ENCODE measurements at places on chromosomes 13 and 19.

DNA sequence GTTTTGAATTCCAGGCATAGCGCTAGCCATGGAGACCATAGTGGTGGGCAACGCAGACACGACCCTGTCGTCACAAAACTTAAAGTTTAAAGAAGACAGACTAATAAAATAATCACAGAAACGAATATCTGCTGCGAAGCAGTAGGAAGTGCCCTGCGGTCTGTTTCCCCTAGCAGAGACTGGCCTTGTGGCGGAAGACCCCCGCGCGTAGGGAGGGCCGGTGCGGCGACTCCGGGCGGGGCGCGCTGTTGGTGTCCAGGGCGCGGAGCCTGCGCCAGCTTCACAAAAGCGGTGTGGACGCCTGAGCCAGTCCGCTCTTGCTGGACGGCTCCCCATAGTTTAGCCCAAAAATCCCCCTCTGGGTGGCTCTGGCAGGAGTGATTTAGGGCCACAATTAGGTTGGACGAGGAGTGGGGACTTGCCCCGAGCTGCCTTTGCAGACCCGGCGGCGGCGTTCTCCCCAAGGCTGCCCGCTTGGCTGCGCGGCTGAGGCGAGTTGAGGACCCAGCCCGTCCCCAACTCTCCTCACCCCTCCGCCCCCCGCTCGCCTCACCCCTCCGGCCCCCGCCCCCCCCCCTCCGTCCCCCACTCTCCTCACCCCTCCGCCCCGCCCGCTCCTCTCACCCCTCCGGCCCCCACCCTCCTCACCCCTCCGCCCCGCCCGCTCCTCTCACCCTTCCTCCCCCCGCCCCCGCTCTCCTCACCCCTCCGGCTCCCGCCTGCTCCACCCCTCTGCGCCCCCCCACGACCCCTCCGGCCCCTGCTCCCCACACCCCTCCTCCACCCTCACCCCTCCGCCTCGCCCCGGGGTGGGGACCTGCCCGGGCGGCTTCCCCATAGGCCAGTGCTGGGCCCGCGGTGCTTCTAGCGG lies 14.2 kb upstream of the LATS2 start:
- no peak overlapping the region for H3K27ac ChIP-seq
- DNase-seq: peak; percentile 76
- no peaks in the 10 kb centered on the region for H3K36me3 ChIP-seq
- peaks cover 12% of the 10 kb centered on the region for H3K27me3 ChIP-seq
- H3K4me1 ChIP-seq: peaks cover 42% of the 10 kb centered on the region

GRCh38 chr19:48970923-48971395 lies 5.8 kb downstream of the FTL start:
- peaks cover 53% of the 10 kb centered on the region for H3K36me3 ChIP-seq
- peak; percentile 91 for DNase-seq
- H3K27me3 ChIP-seq: peaks cover 2% of the 10 kb centered on the region
- no peak overlapping the region for H3K27ac ChIP-seq

- peaks cover 9% of the 10 kb centered on the region for H3K4me1 ChIP-seq
- no peak overlapping the region for H3K27ac ChIP-seq
- no peak for DNase-seq
Measured at GRCh38 chr19:14482172-14482941, 7.2 kb upstream of the PTGER1 start.

DNA sequence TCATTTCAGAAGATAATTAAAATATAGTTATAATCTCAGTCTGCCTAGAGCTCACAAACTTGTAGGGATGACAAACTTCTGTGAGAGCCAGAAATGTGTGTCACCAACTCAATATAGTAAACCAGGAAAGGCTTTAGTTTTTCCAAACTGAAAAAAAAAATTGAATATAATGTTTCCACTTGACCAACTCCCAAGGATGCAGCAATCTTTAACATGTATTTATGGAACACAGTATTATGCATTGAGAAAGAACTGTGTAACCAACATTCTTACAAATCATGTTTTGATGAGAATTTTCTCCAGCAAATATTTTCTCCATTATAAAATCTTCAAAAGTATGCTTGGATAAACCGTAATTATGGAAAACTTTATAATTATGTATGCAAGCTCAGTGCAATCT lies 50.1 kb upstream of the KLF12 start:
- peaks cover 5% of the 10 kb centered on the region for H3K27me3 ChIP-seq
- no peaks in the 10 kb centered on the region for H3K36me3 ChIP-seq
- no peak overlapping the region for H3K4me3 ChIP-seq
- no peak overlapping the region for H3K27ac ChIP-seq
- no peak for DNase-seq

GRCh38 chr13:111031531-111031961 lies 83.6 kb upstream of the ARHGEF7 start:
- H3K27ac ChIP-seq: no peak overlapping the region
- peaks cover 34% of the 10 kb centered on the region for H3K27me3 ChIP-seq
- H3K4me3 ChIP-seq: no peak overlapping the region
- DNase-seq: no peak
- H3K36me3 ChIP-seq: no peaks in the 10 kb centered on the region
- no peaks in the 10 kb centered on the region for H3K4me1 ChIP-seq

- H3K36me3 ChIP-seq: peaks cover 9% of the 10 kb centered on the region
- peaks cover 66% of the 10 kb centered on the region for H3K4me1 ChIP-seq
- DNase-seq: no peak
- peaks cover 5% of the 10 kb centered on the region for H3K27me3 ChIP-seq
Measured at GRCh38 chr13:112733112-112733511, 43.3 kb downstream of the ATP11A start.

- H3K36me3 ChIP-seq: no peaks in the 10 kb centered on the region
- H3K4me3 ChIP-seq: no peak overlapping the region
- H3K27me3 ChIP-seq: no peaks in the 10 kb centered on the region
- no peak for DNase-seq
- no peak overlapping the region for H3K27ac ChIP-seq
Measured at GRCh38 chr13:35886332-35887114, 244.7 kb downstream of the DCLK1 start.

GRCh38 chr13:74006666-74007065 lies 127.5 kb downstream of the KLF12 start:
- H3K27me3 ChIP-seq: peaks cover 4% of the 10 kb centered on the region
- H3K27ac ChIP-seq: no peak overlapping the region
- no peak overlapping the region for H3K4me3 ChIP-seq
- no peak for DNase-seq

DNA sequence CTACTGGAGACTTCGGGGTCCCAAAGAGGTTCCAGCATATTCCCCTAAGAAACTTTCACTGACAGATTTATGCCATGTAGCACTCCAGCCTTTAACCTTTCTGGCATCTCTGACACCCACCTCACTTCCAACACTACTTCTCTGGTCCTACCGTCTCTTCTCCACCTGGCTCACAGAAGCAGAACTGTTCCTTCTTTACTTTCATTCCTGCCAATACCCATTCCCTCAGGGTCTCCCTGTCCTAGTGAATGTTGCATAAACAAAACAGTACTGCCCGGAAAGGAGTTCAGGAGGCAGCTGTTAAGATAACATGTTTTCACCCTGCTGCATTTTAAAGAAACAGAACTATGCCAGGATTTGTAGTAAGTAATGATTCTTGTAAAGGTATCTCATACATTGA lies 136.0 kb upstream of the MIR17HG start:
- peak overlapping the region; percentile 92 for H3K27ac ChIP-seq
- H3K36me3 ChIP-seq: peaks cover 58% of the 10 kb centered on the region
- DNase-seq: no peak
- H3K27me3 ChIP-seq: no peaks in the 10 kb centered on the region
- peak overlapping the region; percentile 11 for H3K4me3 ChIP-seq

DNA sequence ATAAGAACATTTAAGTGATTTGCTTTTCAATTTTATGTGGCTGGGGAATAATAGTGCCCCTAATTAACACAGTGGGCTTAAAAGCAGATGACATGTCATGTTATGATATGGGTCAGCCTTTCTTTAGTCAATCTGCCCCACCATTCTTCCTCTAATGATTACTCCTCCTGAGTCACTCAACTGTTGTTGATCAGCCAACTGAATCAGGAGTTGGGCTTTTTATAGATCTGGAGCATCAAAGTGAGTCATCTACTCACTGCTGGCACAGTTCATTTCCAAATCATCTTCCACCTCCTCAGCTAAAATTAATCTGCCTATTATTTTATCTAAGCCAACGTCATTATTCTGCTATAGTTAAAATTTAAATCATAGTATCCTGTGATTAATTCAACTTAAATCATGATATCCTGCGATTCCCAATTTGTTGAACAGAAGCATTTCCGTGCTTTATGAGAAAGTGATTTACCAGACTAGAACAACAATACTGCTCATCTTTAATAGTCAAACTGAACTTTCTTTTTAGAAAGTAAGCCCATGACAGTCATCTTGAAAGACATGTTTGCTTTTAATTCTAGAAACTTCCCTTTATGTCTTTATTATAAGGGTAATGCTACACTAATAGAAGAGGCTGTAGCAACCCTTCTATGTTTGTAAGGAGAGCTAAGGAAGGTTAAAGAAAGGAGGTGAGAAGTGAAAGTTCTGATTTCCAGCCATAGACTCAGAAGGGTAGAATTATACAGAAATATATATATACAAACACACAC lies 551.4 kb downstream of the TBC1D4 start:
- H3K27ac ChIP-seq: no peak overlapping the region
- H3K4me3 ChIP-seq: no peak overlapping the region
- H3K4me1 ChIP-seq: peaks cover 14% of the 10 kb centered on the region
- DNase-seq: no peak
- no peaks in the 10 kb centered on the region for H3K36me3 ChIP-seq

DNA sequence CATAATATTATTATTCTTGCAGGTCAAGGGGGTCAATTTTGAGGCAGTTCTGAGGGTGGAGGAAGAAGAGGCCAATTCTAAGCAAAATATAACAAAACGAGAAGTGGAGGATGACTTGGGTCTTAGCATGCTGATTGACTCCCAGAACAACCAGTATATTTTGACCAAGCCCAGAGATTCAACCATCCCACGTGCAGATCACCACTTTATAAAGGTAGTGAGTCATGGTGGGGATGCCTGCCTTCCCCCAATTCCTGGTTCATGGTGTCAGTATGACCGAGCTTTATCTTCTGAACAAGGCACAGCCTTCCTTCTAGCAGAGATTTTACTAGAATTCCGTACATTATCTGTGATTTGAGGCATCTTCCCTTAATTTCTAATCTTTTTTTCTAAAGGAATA lies 9.4 kb upstream of the DCUN1D2 start:
- no peaks in the 10 kb centered on the region for H3K27me3 ChIP-seq
- no peak overlapping the region for H3K27ac ChIP-seq
- H3K36me3 ChIP-seq: peaks cover 60% of the 10 kb centered on the region
- H3K4me1 ChIP-seq: peaks cover 24% of the 10 kb centered on the region
- H3K4me3 ChIP-seq: no peak overlapping the region

GRCh38 chr13:79246578-79246949 lies 159.5 kb downstream of the RBM26 start:
- H3K4me1 ChIP-seq: peaks cover 23% of the 10 kb centered on the region
- H3K4me3 ChIP-seq: no peak overlapping the region
- no peak for DNase-seq
- H3K27me3 ChIP-seq: no peaks in the 10 kb centered on the region
- peak overlapping the region; percentile 49 for H3K27ac ChIP-seq

DNA sequence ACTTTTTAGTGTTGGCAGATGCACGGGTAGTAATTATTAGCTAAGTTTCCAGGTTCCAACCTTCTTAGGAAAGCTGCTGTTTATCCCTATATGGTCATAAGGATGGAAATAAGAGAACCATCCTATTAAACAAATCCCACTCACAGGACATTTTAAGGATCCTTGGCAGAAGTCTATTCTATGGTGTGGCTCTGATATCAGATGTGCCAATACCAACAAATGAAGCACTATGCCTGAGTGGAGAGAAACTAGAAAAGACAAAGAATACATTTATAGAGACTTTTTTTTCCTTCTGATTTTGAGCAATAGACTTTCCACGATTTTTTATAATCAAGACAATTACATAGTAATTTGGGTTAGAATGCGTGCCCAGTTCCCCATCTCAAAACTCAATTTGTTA lies 12.6 kb downstream of the PCDH17 start:
- H3K27ac ChIP-seq: no peak overlapping the region
- no peak overlapping the region for H3K4me3 ChIP-seq
- H3K4me1 ChIP-seq: no peaks in the 10 kb centered on the region
- no peaks in the 10 kb centered on the region for H3K36me3 ChIP-seq

- DNase-seq: no peak
- no peaks in the 10 kb centered on the region for H3K27me3 ChIP-seq
- no peak overlapping the region for H3K27ac ChIP-seq
- no peak overlapping the region for H3K4me3 ChIP-seq
- H3K36me3 ChIP-seq: peaks cover 22% of the 10 kb centered on the region
- no peaks in the 10 kb centered on the region for H3K4me1 ChIP-seq
Measured at GRCh38 chr13:60433505-60433904, 36.5 kb downstream of the TDRD3 start.

DNA sequence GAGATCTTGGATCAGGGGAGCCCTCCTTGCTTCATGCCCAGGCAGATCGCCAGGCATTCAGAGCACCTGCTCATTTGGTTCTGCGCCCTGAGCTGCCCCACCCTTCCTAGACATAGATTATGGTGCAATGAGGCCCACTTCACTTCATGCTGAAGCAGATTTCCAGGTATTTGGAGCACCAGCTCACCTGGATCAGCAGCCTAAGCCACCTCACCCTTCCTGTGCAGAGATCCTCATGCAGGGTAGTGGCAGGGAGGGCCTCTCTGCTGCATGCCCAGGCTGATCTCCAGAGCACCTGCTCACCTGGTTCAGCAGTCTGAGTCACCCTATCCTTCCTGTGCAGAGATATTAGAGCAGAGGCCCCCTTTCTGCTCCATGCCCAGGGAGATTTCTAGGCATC lies 1966.1 kb downstream of the PCDH9 start:
- H3K27me3 ChIP-seq: peaks cover 3% of the 10 kb centered on the region
- no peaks in the 10 kb centered on the region for H3K36me3 ChIP-seq
- no peak overlapping the region for H3K4me3 ChIP-seq
- DNase-seq: no peak

DNA sequence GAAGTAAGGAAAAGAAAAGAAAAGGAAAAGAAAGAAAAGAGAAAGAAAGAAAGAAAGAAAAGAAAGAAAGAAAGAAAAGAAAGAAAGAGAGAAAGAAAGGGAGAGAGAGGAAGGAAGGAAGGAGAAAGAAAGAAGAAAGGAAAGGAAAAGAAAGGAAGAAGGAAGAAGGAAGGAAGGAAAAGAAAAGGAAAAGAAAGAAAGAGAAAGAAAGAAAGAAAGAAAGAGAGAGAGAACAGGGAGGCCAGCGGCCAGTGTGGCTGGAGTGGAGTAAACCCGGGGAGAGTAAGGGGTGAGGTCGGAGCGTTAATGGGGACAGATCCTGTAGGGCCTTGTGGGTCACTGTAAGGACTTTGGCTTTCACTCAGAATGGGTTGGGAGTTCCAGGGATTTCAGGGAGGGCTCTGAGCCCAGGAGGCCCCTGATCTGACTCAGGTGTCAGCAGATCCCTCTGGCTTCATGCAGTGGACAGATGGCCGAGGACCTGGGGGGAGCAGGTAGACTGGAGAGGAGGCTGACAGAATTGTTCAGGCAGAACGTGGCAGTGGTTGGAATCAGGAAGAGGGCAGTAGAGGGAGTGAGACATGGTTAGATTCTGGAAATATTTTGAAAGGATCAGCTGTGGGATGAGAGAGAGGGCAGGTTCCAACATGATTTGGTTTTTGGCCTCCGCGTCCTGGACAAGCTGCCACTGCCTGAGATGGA lies 19.8 kb upstream of the FXYD3 start:
- peaks cover 11% of the 10 kb centered on the region for H3K27me3 ChIP-seq
- peaks cover 12% of the 10 kb centered on the region for H3K4me1 ChIP-seq
- DNase-seq: no peak
- H3K27ac ChIP-seq: peak overlapping the region; percentile 1
- H3K4me3 ChIP-seq: no peak overlapping the region
- H3K36me3 ChIP-seq: no peaks in the 10 kb centered on the region

GRCh38 chr13:45300190-45300985 lies 40.6 kb downstream of the TPT1 start:
- H3K4me1 ChIP-seq: peaks cover 24% of the 10 kb centered on the region
- no peak overlapping the region for H3K4me3 ChIP-seq
- no peak for DNase-seq
- peaks cover 3% of the 10 kb centered on the region for H3K27me3 ChIP-seq
- no peaks in the 10 kb centered on the region for H3K36me3 ChIP-seq

GRCh38 chr13:85557691-85558467 lies 241.3 kb downstream of the SLITRK6 start:
- H3K36me3 ChIP-seq: no peaks in the 10 kb centered on the region
- no peak for DNase-seq
- no peak overlapping the region for H3K4me3 ChIP-seq
- H3K27ac ChIP-seq: no peak overlapping the region
